Activated CD4-positive, alpha-beta T cell treated with anti-CD3 and anti-CD28 coated beads, Interleukin-2, Interleukin-6, amounts not matched to agents 100 ng/mL and 50 ng/mL, durations not matched to agents 16 hours and 8 hours (primary cell): ENCODE measurements at places on chromosomes 6 and 20.

- DNase-seq = no peak
Observed at GRCh38 chr6:4319981-4320683, 184.8 kb upstream of the ECI2 start.

DNA sequence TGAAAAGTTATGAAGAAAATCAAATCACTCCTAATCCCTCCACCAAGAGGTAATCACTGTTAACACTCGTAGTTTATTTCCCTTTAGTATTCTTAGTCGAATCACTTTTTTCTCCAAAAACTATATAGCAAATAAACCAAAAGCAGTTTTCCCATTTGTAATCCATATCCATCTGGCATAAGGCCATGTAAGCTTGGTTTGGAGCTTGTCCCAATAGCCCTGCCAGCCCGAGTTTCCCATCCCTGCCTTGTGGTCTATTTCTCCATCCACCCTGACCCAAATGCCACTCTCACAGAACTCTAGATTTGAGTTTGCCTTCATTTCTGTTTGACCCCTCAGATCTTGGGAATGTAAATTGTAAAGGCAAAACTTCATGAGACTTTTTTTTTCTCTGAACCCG lies 71.8 kb upstream of the DSP start:
- no peak for DNase-seq

DNA sequence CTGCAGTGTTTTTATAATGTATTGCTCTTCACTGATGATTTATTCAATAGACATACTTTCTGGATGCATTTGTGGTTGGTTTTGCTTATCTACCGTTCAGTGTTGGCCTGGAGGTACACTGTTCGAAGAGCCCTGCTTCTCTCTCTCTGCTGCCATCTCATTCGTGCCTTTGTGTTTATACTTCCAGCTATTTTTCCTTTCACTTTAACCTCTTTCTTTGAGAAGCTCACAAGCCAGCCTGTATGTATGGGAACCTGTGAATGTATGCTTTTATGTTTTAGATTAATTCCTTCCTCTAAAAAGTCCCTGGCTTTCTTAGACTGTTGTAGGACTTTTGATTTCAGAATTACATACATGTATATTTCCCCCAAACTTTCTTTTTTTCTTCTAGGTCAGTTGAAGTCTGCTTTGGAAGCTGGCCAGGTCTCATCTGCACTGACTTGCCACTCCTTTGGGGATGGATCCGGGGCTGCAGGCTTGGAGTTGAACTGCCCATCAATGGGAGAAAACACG lies 83.0 kb downstream of the SCAND1 start:
- no peak for DNase-seq

GRCh38 chr6:20640181-20640580 lies 105.9 kb downstream of the CDKAL1 start:
- no peak for DNase-seq

DNA sequence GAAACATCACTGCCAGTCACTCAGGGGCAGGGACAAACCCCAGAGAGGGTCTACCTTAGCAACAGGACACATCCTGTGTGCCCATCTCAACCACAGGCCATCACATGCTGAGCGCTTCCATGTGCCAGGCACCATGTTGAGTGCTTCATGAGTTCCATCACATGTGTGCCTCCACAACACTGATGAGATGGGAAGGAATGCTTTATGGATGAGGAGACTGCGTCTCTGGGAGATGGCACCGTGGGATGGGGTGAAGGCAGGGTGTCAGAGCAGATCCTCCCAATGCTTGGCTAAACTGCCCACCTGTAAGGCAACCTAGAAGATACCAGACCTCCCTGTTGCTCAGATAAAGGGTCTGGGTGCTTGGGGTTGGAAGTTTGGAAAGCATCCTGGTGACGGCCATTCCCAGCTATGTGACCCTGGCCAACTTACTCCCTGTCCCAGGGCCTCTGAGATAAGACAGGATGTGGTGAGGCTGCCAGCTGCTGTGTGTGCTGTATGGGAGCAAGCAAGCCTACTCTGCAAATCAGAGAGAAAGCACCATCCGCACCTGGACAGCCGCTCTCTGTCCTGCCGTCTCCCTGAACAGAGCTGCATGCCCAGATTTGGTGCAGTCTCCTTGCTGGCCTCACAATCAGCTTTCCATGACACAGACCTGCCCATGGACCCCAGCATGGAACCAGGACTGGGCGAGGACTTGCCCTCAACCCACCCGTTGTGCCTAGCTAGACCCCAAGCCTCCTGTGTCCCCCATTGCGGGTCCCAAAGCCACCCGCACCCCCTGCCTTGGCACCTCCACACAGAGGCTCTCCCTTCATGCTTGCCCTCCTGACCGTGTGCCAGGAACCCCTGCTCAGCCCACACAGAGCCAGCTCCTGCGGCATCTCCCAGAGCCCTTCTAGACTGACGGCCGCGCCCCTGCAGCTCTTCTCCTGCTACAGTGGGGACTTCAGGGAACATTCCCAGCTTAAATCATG lies 143.7 kb downstream of the SYNDIG1 start:
- no peak for DNase-seq

GRCh38 chr20:56986931-56987720 lies 279.3 kb downstream of the BMP7 start:
- no peak for DNase-seq

- no peak for DNase-seq
Observed at GRCh38 chr20:34472246-34472925, 43.8 kb upstream of the DYNLRB1 start.

GRCh38 chr6:48110436-48111142 lies 408 bp downstream of the PTCHD4 start:
- no peak for DNase-seq

DNA sequence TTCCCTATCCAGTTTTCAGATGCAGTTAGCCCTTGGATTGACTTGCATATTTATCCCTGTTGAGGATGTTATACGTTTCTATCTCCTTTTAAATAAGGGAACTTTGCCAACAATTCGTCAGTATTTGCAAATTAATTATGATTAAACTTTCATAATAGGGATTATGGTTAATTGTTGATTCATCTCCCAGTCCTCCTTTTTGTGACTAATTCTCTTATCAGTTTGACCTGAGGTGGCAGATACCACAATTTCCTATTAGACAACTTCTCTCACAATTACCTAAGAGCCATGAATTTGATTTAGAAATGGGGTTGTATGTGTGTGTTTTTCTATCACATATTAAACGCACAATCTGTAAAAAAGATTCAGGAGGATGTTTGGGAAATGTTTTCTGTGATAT lies 172.9 kb downstream of the LAMA2 start:
- no peak for DNase-seq

DNA sequence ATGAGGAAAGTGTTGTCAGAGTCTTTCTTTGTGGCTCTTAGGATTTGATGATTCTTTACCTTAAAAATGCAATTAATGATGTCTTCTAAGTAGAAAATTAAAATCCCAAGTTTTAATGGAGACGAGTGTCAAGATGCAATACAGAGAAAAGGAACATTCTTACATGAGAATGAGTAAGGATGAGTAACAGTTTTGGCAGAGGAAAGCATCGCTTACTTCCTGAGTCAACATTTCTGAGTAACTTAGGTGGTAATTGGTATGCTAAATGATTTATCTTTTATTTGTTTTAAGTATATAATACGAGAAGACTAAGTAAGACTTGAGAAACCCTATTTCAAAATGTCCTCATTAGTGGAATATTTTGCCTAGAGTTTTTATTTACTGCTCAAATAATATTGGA lies 101.3 kb downstream of the RTN4IP1 start:
- no peak for DNase-seq

DNA sequence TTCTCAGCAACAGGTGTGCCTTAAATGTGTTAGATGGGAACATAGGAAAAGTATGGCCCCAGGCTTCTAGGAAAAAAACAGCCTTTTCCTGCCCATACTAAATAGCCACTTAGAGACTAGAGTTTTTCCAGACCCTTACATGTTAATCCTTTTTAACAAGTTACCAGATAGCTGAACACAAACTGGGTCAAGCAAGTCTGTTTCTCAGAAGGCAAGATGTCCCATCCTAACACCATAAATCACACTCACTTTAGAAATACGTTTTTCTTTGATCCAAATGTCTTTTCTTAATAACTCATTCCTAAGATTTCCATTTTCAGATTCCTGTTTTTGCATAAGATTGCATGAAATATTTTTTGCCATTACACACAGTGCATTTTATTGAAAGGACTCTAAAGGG lies 241.3 kb downstream of the KCNQ5 start:
- DNase-seq = no peak

GRCh38 chr6:132143258-132143657 lies 192.1 kb upstream of the CCN2 start:
- no peak for DNase-seq

DNA sequence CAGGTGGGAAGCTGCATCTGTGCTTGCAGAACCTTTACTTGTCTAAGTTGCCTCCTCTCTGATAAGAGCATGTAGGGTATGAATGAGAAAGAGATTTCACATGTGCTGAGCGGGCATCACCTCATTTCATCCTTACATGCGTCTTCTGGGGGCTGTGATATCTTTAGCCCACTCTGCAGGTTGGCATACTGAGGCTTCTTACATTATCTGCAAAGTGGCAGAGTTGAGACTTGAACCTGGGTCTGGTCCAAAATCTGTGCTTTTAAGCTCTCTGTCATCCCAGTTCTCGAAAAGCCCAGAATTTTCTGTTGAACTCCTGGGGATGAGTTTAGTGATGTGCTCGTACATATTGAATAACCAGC lies 2.0 kb upstream of the SRC start:
- no peak for DNase-seq

- peak; percentile 22 for DNase-seq
Observed at GRCh38 chr6:39075807-39076622, 27.4 kb downstream of the GLP1R start.

GRCh38 chr20:4657096-4657495 lies 64.6 kb upstream of the PRND start:
- no peak for DNase-seq

GRCh38 chr6:47520282-47520681 lies 42.7 kb downstream of the CD2AP start:
- no peak for DNase-seq

GRCh38 chr20:32158943-32159660 lies 48.4 kb downstream of the PLAGL2 start:
- no peak for DNase-seq

GRCh38 chr6:43658161-43658560 lies 13.3 kb downstream of the RSPH9 start:
- DNase-seq = no peak

DNA sequence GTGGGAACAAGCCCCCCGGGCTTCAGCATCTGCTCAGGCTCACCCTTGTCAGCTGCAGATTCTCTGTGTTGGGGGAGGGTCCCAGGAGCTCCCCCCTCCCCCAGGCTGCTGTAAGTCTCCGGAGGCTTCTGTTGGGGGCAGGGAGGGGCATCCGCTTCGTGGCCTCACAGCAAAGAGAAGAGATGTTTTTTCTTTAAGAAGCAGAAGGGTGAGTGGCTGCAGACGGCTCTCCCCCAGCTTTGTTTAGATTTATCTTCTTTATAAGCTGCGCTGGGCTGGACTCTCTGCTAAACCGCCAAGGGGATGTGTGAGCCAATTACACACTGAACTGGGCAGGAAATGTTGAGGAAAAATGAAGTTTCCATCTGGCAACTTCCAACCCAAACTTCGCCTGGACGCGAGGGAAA lies 48.7 kb upstream of the GATA5 start:
- DNase-seq = no peak

- no peak for DNase-seq
Observed at GRCh38 chr6:125913864-125914351, 42.7 kb upstream of the HINT3 start.
